ENCODE measurements at places on chromosomes 3 and 15.
A peak's percentile ranks its signal among the peaks of the same experiment; 100 is the strongest.

DNA sequence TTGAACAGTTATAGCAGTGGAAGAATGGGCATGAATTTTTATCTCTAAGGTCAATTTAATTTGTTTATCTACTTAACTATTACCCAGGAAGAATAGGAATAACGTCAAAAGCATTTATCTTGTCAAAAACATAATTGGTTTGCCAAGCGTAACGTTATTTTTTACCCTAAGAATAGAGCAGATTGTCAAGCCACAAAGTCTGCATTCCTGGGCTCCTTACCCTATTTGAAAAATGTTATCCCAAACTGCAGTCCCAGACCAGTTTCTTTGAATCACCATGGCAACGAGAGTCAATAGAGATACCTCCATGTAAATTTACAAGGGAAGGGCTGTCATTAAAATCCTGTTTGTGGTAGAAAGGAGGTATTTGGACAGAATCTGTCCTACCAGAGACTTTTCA is 61.1 kb downstream of the CPNE4 start:
- no peak for DNase-seq

DNA sequence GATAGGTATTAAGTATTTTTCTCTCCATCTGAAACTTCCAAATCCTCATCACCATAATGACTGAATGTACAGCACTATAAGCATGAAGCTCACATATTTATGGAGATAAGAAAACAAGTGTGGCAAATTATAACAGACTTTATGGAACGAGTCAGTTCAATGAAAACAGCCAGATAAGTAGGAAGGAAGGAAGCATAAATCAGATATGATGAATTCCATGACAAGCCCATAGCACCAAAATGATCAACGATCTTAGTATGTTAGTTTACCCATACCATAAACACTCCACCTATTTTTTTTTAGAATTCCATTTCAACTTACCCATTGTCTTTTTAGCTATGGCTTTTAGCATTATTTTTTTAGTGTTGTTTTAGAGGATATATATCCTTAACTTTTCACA is 169.5 kb downstream of the TNIK start:
- no peak for DNase-seq

- DNase-seq, result no peak
These were observed 275.5 kb downstream of the PDCD6IP start for GRCh38 chr3:34073961-34074360.

- peak; percentile 64 for DNase-seq
These were observed 4.3 kb downstream of the CHAC1 start for GRCh38 chr15:40957581-40958051.

GRCh38 chr3:48826451-48826850 is 21.2 kb downstream of the PRKAR2A start:
- no peak for DNase-seq

GRCh38 chr3:158731486-158731885 is 771 bp downstream of the RARRES1 start:
- no peak for DNase-seq

- DNase-seq, result no peak
These were observed 175.7 kb downstream of the SLC9A9 start for GRCh38 chr3:143672396-143673165.

GRCh38 chr3:36494461-36495109 is 114.3 kb downstream of the STAC start:
- DNase-seq, result no peak

- DNase-seq, result peak; percentile 52
These were observed 54.2 kb downstream of the CCDC54 start for GRCh38 chr3:107431246-107432012.

DNA sequence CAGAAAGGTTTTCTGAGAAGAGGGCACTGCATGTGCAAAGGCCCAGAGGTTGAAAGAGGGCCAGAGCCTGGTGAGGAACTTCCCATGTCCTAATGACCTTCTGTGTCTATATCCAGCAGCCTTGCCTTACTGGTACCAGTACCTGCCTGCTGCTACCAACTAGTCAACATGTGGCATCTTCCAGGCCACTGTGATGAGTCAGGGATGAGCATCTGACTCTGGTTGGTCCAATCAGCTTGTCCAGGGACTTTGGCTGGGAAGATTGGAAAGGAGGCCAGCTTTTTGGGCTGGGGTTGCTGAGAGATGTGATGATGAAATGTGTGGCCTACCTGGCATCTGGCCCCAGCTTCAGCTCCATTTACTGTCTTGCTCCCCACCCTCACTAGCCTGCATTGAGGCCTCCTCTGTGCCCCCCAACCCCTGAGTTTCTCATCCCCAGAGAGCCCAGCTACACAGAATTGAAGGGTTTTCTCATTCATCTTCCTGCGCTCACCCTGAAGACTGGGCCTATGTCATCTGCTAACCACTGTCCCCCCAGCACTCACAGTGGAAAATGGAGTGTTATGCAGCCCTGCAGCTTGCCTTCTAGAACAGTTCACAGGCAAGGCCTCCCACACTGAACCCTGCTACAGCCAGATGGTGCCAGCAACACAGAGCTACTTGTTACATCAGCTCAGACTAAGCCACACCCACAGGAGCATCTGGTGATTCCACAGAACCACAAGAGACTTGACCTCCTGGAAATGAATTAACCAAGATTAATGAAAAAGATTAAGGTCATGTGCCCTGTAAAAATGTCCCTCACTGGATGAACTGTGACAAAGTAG is 1.3 kb upstream of the TWF2 start:
- peak; percentile 48 for DNase-seq

DNA sequence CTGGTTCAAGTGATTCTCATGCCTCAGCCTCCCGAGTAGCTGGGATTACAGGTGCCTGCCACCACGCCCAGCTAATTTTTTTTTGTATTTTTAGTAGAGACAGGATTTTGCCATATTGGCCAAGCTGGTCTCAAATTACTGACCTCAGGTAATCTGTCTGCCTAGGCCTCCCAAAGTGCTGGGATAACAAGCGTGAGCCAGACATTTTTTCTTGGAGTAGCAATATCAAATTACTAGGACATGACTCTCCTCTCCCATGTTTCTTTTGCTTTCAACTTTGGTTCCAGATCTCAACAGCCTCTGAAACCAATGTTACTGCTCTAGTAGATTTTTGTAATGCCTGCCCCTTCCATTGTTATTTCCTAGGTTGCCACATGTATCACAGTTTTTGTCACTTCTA is 462.0 kb downstream of the GBE1 start:
- no peak for DNase-seq

DNA sequence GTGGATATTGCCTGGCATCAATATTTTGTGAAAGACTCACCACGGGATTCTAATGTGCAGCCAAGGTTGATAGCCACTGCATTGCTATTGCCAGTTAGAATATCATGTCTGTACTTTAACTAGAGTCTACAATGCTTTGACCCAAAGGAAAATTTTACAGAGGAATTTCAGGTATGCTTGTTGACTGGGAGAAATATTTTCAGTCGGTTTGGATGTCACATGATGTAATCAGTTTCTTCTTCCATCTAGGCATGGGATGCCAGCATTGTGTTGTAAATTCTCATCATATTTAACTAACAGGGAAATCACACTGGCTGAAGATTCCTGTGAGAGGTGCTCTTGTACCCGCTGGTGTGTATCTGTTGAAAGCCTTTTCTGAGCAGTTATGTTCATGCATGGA is 508.9 kb upstream of the ADAMTS9 start:
- DNase-seq, result no peak

DNA sequence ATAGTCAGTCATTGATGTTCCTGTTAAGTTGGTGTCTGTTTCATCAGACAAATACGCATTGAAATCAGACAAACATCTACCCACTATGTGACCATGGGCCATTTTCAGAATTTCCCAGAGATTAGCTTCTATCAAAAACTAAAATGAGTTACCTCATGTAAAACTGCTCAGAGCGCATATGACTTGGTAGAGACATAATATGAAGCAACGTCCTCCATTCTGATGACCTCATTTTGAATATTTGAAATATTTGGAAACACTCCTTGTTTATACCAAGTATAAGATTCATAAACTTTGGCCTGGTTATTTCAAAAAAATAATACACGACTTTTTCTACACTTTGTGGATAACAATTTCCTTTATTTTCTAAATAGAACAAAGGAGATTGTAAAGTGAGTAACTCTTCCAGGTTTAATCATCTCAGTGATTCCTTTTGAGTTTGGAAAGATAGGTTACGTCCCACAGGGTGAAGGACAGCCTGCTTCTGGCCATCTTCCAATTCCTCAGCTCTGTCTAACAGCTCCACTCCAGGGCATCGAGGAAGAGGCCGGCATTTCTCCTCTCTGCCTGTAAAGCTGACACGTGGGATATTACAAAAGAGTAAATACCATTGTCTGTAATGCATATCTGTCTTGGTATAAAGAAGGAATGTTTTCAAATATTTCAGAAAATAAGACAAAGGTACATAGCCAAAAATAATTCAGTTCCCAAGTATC is 122.6 kb downstream of the CADM2 start:
- DNase-seq, result no peak

DNA sequence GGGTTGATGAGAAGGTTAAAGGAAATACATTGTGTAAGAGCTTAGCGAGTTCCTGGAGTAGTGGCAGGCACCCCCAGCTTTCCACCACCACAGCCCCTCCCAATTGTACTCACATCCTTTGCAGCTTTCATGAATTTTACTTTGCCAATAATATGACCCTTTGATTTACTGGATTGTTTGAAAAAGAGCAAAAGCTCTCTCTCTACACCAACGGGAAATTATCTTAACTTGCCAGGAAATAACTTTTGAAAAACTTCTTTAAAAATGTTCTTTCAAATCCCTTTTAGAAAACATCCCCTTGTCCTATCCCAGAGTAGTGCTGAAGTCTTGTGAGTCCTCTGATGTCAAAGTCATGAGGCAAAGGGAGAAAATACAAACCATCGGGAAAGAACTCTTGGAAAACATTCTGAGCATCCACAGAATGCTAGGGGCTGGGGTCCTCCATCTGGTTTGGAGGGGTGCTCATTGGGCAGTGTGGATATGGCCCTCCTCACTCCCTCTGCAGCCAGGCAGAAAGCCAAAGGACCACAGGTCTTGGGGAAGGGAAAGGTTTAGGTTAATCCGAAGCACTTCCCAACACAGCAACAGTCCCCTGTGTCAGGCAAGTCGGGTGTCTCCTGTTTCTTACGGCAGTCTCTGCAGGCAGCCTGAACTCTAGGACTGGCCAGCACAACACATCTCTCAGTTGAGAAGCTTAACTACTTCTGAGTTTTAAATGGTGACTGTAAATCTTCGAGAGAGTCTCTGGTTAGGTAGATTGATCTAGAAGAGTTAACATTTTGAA is 36.5 kb downstream of the BOC start:
- no peak for DNase-seq

DNA sequence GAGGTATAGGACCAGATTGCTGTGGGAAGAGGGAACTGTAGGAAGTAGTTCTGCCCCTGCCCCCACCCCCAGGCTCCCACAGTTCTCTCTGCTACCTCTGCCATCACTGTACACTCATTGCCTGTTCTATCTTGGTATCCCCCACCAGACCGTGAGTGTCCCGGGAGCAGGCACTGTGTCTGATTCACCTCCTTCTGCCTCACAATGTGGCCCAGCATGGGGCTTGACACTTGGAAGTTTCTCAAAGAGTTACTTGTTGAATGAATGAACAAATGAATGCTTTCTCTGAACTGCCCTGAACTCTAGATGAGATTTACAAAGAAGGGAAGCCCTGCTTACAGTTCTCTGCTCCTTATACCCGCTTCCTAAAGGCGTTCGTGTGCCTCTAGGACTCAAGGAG is 27.1 kb upstream of the PIK3CB start:
- no peak for DNase-seq

- DNase-seq, result no peak
These were observed 11.9 kb downstream of the ABHD6 start for GRCh38 chr3:58249358-58250092.

DNA sequence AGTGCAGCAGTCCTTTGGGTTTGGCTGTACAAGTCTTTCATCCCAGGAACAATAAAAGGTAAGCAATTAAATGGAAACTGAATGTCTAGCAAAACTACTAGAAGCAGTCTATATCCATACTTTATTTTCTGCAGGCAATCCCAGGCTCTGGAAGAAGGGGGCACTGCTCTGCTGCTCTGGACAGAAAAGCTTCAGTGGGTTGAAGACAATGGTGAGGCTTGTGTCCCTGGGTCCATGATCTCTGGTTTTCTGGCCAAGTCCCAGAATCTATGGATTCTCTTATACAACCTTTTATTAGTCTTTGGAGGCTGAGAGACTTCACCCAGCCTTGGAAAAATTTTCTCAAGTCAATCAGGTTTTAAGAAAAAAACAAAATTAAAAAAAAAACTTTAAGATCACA is 35.6 kb downstream of the SCAP start:
- DNase-seq, result no peak

- no peak for DNase-seq
These were observed 363.7 kb upstream of the RGMA start for GRCh38 chr15:93452537-93453211.

DNA sequence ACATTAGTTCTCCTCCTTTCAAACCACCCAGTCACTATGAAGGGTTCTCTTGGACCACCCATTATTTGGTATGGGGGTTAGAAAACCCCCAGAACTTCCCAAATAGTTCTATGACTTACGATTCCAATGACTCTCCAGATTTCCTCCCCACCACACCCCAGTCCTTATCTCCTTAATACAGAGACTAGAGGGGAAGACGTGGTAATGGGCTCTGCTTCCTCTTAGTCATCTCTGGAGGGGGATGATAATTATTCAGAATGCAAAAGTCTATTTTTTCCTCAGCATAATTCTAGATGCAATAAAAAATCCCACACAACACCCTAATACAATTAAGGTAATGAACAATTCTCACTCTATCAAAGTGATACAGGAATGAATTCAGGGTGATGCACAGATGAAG is 48.9 kb upstream of the CFAP161 start:
- no peak for DNase-seq

GRCh38 chr3:115666920-115667737 is 43.8 kb downstream of the GAP43 start:
- DNase-seq, result no peak

DNA sequence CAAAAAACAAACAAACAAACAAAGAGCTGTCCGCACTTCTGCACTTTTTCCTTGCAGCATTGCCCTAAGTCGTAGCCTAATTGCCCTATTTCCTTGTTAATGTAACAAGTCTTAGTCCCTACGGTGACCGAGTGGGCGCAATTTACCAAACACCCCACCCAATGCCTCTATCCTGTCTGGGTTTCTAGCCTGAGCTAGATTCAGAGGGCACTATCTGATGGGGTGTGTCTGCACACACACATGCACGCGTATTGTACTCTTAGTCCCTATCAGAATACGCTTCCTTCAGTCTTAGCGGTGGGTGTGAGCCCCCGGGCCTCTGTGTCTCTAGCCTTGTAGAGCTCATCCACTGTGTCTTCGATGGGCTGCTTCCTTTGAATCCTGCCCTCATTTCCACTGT is 125.9 kb upstream of the DLG1 start:
- no peak for DNase-seq

GRCh38 chr15:60572541-60573421 is 93.8 kb upstream of the ICE2 start:
- DNase-seq, result peak; percentile 81
